Stimulated activated CD4-positive, alpha-beta T cell treated with anti-CD3 and anti-CD28 coated beads, Interleukin-15, amount 100 ng/mL, for 48 hours (primary cell): ENCODE measurements at places on chromosomes 1 and 21.
A peak's percentile ranks its signal among the peaks of the same experiment; 100 is the strongest.

GRCh38 chr1:43919906-43920305, 13.7 kb upstream of the ARTN start:
- no peak for DNase-seq

DNA sequence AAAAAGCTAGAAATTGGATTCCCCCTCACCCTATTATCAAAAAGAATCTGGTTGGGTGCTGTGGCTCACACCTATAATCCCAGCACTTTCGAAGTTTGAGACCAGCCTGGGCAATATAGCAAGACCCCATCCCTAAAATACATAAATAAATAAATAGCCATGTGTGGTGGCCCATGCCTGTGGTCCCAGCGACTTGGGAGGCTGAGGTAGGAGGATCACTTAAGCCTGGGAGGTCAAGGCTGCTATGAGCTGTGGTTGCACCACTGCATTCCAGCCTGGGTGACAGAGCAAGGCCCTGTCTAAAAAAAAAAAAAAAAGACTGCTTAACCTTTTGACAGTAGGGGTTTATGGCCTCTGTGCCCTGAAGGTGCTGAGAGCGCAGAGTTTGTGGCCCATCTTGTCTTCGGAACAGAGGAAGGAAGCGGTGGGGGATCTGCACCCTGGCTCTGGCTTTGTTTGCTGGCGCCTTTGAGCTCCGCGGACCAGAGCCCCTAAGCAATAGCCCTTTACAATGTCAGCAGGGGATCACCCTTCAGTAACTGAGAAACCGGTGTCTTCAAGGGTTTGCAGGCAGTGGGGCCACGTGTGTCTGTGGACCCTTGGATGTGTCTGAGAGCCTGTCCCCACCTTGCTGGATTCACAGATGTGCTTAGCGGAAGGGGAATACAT, 22.1 kb downstream of the SLC2A7 start:
- no peak for DNase-seq

- DNase-seq: no peak
Observed at GRCh38 chr1:154499446-154499845, 2.6 kb upstream of the TDRD10 start.

DNA sequence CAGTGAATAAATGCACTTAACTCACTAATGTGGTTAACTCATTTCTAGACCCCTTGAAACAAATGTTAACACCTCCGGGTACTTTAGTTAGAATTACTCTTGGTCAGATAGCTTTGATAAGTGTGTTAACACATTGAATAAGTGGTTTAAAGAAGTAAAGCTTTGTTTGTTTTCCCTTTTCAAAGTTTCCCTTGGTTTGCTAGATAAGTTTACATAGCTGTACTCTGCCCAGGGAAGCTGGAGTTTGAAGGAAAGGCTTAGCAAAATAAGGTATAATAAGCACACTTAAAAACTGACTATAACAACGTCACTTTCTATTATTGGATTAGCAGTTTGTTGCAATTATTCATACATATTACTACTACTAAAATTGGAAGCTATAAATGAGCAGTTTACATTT, 1233.9 kb upstream of the ADGRL2 start:
- no peak for DNase-seq

GRCh38 chr21:37618081-37618480, 251.5 kb downstream of the DYRK1A start:
- no peak for DNase-seq

DNA sequence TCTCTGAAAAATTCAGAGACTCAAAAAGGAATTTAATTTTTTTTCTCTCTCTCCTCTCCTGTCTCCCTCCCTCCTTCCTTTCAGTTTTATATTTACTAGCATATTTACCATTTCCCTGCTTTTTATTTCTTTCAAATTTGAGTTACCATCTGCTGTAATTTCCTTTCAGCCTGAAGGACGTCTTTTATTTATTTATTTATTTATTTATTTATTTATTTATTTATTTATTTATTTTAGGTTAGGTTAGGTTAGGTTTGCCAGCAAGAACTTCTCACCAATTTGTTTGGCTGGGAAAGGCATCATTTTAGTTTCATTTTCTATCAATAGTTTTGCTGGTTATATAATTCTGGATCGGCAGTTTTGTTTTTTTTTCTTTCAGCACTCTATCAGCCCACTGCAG, 231.7 kb upstream of the ZRANB2 start:
- no peak for DNase-seq

DNA sequence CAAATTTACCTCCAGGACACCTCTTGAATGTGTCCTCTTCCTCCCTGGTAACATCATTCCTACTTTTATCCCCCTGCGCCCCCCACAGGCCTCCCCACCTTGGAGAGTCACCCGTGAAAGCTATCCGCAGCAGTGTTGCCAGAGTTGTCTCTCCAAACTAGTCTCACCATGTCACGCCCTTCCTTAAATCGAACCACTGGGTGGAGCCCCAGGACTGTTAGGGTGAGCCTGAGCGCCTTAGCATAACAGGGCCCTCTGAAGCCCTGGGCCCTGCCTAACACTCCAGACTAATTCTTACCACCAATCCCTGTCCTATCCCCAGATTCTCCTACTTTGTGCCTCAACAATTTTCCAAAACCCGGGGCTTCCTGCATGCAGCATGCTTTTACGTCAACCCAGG, 35.0 kb downstream of the HSD3B2 start:
- DNase-seq: no peak

- no peak for DNase-seq
Observed at GRCh38 chr1:14983277-14983676, 170.3 kb upstream of the TMEM51 start.

- no peak for DNase-seq
Observed at GRCh38 chr1:16151196-16151994, 4.5 kb downstream of the EPHA2 start.

- DNase-seq: no peak
Observed at GRCh38 chr1:19798486-19799229, 1.1 kb downstream of the TMCO4 start.

- DNase-seq: no peak
Observed at GRCh38 chr1:218080863-218081262, 204.2 kb upstream of the RRP15 start.

GRCh38 chr1:184388971-184389370, 2.1 kb downstream of the C1orf21 start:
- DNase-seq: no peak

DNA sequence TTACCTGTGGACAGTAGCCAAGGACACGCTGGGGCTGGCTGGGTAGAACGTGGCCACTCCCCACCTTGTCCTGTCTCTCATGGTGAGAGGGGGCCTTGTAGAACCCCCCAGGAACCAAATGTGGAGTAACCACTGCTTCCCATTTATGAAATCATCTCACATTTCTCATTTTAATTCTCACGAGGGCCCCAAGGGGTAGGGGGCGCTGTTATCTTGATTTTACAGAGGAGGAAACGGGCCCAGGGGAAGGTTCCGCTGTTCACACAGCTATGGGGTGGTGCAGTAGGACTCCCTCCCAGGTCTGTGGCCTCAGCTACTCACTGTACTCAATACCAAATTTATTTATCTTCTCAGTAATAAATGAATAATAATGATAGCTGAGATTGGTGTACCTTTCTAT, 5.5 kb downstream of the SMPDL3B start:
- peak; percentile 42 for DNase-seq

- DNase-seq: no peak
Observed at GRCh38 chr1:208326033-208326432, 81.8 kb upstream of the PLXNA2 start.

- no peak for DNase-seq
Observed at GRCh38 chr1:2388004-2388913, 3.1 kb downstream of the MORN1 start.

DNA sequence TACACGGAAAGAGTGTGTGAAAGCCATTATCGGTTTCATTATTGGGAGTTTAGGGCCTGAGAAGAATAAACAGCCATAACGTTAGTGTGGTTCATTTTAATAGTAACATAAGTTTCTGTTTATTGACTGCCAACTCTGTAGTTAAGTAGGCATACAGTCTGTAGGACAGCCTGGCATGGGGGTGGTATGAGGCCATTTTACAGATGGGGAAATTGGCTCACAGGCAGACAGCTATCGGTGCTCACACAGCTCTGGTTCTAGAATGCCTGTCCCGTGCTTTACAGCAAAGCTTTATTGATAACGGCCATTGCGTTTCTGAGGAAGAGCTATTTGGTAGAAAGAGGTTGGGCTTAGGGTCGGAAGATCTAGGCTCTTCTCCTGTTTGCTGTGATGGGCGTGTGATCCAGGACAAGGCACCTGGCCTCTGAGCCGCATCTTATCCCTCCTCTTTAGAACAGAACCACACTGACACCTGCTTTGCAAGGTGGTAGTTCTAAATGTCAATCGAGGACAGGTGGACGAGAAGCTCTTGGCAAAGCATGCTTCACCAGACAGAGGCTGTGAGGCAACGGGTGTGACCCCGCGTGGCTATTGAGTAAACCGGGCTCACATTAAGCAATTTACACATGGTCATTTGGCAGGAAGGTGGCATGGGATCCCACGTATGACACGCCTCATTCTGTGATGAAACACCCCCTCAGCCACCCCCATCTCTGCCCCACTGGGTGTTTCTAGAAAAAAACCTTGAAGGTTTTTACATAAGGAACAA, 14.9 kb downstream of the ETS2 start:
- no peak for DNase-seq

DNA sequence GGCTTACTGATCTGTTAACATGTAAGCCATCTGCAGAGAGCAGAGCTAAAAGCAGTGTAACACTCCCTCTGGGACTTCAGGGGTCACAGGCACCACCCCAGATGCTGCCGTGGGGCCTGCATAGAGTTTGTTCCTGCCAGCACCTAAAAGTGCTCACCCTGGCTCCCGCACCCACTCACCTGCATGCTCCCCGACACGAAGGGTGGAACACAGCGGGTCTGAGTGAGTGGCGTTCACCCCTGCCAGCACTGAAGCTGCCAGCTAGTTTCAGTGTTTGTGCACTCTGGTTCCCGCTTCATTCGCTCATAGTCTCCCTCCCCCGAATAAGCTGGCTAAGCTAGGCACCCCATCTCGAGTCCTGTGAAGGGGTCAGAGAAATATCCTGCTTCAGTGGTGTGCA, 1681.0 kb downstream of the NCAM2 start:
- DNase-seq: no peak

- DNase-seq: no peak
Observed at GRCh38 chr1:235483090-235483489, 21.2 kb downstream of the B3GALNT2 start.

DNA sequence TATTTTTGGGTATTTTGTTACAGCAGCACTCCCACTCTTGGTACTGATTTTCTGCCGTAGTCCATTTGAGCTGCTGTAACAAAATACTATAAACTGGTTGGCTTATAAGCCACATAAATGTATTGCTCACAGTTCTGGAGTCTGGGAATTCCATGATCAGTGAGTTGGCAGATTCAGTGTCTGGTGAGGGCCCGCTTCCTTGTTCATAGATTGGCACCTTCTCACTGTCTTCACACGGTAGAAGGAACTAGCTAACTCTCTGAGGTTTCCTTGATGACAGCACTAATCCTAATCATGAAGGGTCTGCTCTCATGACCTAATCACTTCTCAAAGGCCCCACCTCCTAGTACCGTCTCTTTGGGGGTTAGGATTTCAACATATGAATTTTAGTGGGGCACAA, 85.2 kb downstream of the HHAT start:
- DNase-seq: no peak
